ENCODE measurements at places on chromosomes 7 and 10.

DNA sequence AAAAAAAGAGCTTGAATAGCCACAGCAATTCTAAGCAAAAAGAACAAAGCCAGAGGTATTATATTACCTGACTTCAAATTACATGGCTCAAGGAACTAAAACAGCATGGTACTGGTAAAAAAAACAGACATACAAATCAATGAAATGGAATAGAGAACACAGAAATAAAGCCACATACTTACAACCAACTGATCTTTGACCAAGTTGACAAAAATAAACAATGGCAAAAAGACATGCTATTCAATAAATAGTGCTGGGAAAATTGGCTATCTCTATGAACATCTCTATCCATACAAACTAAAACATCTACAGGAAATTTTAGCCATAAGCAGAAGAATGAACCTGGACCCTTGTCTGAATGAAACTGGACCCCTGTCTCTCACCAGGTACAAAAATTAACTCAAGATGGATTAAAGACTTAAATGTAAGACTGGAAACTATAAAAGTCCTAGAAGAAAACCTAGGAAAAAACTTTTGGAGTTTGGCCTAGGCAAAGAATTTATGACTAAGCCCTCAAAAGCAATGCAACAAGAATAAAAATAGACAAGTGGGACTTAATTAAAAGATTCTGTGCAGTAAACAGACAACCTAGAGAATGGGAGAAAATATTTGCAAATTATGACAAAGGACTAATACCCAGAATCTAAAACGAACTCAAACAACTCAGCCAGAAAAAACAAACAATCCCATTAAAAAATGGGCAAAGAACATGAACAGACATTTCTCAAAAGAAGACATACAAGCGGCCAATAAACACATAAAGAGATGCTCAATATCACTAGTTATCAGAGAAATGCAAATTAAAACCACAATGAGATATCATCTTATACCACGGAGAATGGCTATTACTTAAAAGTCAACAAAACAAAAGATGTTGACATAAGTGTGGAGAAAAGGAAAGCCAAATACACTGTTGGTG, 72.8 kb upstream of the DDC start:
- DNase-seq: no peak

GRCh38 chr10:118670472-118671124, 75.2 kb upstream of the PRLHR start:
- no peak for DNase-seq

GRCh38 chr7:27160546-27161213, 4.2 kb upstream of the HOXA7 start:
- DNase-seq: peak; percentile 87

- DNase-seq: no peak
Observed at GRCh38 chr10:56856569-56856968, 495.5 kb upstream of the ZWINT start.

- DNase-seq: no peak
Observed at GRCh38 chr10:78672918-78673317, 395.8 kb upstream of the ZMIZ1 start.

- DNase-seq: no peak
Observed at GRCh38 chr7:158950914-158951635, 94.7 kb downstream of the DYNC2I1 start.

- no peak for DNase-seq
Observed at GRCh38 chr7:157446322-157446721, 109.5 kb downstream of the DNAJB6 start.

DNA sequence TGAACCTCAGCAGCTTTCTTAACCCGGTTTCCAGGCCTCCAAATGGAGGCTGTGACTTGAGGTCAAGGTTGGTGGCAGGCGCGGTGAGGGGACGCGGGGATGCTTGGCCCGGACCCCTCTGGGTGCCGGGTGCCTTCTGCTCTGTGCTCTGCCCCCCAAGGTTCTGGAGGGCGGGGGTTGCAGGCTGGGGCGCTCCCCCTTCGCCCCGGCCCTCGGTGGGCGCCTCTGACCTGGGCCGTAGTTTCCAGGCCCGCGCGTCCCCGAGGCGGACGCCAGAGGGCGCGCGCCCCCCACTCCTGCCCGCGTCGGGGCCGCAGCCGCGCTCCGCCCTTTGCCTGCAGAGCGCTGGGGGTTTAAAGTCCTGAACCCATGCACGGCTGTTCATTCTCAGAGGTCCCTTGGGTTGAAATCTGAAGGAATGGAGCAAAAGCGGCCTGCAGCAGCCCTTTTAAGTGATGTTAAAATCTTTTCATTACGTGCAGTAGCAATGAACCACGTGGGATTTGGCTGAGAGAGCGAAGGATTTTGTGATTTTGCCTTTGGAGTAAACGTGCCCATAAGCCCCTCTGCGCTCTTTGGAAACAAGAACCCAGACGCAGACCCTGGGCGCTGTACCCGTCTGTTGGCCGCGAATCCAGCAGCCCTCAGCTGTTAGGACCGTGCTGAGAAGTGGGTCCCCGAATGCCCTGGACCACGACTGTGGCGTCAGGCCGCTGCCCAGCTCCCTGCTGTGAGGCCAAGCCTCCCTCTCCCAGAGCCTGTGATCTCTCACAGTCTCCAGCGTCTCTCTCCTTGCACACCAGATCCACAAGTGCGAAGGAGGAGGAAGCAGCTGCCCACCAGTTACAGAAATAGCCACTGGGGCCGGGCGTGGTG, 135.0 kb downstream of the ACTR3B start:
- peak; percentile 24 for DNase-seq

DNA sequence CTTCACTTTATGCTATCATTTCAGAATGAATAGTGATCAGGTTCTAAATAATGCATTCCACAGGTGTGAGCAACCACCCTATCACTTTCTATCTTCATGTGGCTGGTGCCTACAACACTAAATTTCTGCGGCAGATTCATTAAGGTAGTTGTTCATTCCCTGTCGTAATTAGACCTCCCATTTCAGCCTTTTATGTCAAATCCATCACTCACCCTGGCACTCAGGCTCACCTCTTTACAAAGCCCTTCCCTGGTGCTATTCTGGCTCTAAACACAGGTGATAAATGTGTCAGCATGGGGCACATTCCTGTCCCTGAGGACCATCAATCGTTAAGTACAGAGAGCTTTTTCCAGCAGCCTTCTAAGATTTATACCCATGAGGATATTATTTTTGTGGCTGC, 300.0 kb upstream of the C7orf33 start:
- DNase-seq: no peak

GRCh38 chr7:45088821-45089340, at the start of gene NACAD:
NACAD (minus strand) TSS chr7:45088969; CDS start chr7:45088894, 75 bp downstream.
- no peak for DNase-seq

- no peak for DNase-seq
Observed at GRCh38 chr7:101535351-101535751, 93.7 kb downstream of the MYL10 start.
